ENCODE measurements at places on chromosomes 1 and 21. TPM values are rescaled to one million over a fixed set of nuclear protein-coding genes. Genes with fewer than 3 reads are reported as not detected.

DNA sequence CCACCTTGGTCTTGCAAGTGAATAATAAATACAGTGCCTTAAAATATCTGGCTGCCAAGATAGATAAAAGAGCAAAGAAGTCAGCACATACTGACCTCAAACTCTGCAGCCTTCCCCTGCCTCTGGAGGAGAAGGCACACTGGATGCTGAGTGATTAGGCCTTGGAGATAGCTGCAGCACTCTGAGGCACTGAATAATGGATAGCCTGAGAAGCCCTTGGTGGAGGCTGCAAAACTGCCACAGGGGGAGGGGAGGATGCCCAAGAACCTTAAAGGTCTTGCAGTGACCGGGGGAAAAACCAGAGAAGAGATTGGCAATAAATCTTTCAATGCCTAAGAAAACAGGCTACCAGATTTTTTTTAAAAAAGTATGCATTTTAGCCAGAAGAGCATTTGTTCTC, 167.4 kb upstream of the PRMT6 start:
- H3K36me3 ChIP-seq, result no peaks in the 10 kb centered on the region
- no peak overlapping the region for H3K4me3 ChIP-seq
- DNase-seq, result no peak
- no peaks in the 10 kb centered on the region for H3K27me3 ChIP-seq
- no peaks in the 10 kb centered on the region for H3K4me1 ChIP-seq
- H3K27ac ChIP-seq, result no peak overlapping the region

DNA sequence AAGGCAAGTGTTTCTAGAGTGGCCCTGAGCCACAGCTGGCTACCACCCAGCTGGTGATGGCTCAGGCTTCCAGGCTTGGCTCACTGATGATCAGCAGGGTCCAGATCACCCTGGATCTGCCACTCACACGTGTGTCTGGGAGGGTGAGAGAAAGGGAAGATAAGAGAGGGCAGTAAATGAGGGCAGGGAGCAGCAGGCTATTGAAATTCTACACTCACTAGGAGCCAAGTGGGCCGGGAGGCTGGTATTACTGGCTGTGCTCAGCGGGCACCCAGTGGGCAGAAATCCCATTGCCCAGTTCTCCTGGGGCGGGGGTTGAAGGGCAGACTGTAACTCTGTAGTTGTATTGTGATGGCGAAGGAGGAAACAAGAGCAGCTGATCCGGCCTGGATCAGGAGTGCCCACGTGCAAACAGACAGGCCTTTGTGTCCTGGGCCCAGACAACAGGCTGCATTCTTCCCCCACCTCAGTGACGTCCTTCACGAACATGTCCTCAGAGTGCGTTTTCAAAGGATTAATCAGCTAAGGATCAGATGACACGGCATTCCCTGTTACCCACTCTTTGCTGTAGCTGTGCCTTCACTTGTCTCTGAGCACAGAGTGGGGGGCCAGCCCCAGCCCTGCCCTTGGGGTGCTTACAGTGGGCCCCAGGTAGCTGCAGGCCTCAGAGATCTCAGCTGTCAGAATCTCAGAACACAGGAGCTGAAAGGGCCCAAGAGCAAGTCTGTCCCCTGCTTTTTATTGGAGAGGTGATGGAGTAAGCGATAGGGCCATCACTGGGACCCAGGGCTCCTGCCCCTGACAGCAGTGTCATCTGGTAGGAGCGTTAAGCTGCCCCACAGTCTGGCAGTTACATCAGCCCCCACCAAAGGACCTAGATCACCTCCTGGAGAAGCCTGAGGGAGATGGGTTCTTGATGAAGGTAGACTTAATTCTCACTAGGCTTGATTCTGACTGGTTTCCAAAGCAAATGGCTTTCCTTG, 60.5 kb downstream of the ATP1A1 start:
- no peaks in the 10 kb centered on the region for H3K36me3 ChIP-seq
- H3K27me3 ChIP-seq, result peaks cover 5% of the 10 kb centered on the region
- no peak overlapping the region for H3K4me3 ChIP-seq
- DNase-seq, result no peak
- H3K4me1 ChIP-seq, result no peaks in the 10 kb centered on the region

DNA sequence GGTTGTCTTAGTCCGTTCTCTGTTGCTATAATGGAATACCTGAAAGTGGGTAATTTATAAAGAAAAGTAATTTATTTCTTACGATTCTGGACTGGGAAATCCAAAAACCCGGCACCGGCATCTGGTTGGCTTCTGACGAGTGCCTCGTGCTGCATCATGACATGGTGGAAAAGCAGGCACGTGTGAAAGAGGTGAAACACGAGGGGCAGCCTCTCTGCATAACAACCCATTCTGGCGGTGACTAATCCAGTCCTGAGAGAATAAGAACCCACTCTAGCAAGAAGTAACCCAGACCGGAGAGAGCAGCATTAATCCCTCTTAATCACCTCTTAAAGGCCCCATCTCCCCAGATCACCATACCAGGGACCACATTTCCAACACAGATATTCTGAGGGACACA, 2.7 kb upstream of the EDEM3 start:
- peaks cover 29% of the 10 kb centered on the region for H3K4me1 ChIP-seq
- H3K36me3 ChIP-seq, result peaks cover 5% of the 10 kb centered on the region
- no peak for DNase-seq
- H3K27me3 ChIP-seq, result peaks cover 11% of the 10 kb centered on the region
- H3K4me3 ChIP-seq, result no peak overlapping the region
- H3K27ac ChIP-seq, result no peak overlapping the region

GRCh38 chr1:147853391-147853790, 49.2 kb upstream of the GJA8 start:
- no peak overlapping the region for H3K27ac ChIP-seq
- no peak for DNase-seq
- peaks cover 22% of the 10 kb centered on the region for H3K27me3 ChIP-seq
- H3K4me3 ChIP-seq, result no peak overlapping the region
- H3K4me1 ChIP-seq, result no peaks in the 10 kb centered on the region

- H3K27ac ChIP-seq, result no peak overlapping the region
- no peaks in the 10 kb centered on the region for H3K4me1 ChIP-seq
- peaks cover 3% of the 10 kb centered on the region for H3K36me3 ChIP-seq
- DNase-seq, result no peak
- H3K27me3 ChIP-seq, result peaks cover 8% of the 10 kb centered on the region
- no peak overlapping the region for H3K4me3 ChIP-seq
Observed at GRCh38 chr21:38847556-38847955, 41.8 kb downstream of the ETS2 start.

- no peaks in the 10 kb centered on the region for H3K36me3 ChIP-seq
- DNase-seq, result no peak
- H3K4me3 ChIP-seq, result no peak overlapping the region
- no peaks in the 10 kb centered on the region for H3K4me1 ChIP-seq
- no peaks in the 10 kb centered on the region for H3K27me3 ChIP-seq
Observed at GRCh38 chr1:93427656-93428055, 20.3 kb upstream of the FNBP1L start.

DNA sequence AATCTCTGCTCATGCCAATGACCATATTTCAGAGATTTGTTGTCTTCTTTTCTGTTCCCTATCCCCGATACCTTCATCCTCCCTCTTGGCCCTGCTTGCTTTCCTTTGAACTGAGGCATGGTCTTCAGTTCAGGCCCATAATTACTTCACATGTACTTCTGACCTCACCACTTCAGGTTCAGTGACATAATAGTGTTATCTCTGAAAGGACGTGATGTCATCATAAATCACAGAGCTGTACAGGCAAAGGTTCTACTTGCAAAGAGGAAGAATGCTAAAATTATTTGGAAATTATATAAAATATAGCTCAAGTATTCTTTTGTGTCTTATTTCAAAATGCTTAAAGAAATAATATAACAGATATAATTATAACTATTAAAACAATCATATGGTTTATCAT, 230.3 kb upstream of the ESRRG start:
- no peak overlapping the region for H3K4me3 ChIP-seq
- no peaks in the 10 kb centered on the region for H3K36me3 ChIP-seq
- H3K4me1 ChIP-seq, result no peaks in the 10 kb centered on the region
- DNase-seq, result no peak

Gene CLCNKB
- total RNA-seq, result not detected

Gene TMEM183A
- total RNA-seq, result 80.7 TPM

Gene WNT2B
- 0.53 TPM for total RNA-seq

Gene MATN1
- 1.0 TPM for total RNA-seq

Gene MIXL1
- not detected for total RNA-seq

Measured in activated T-cell treated with anti-CD3 and anti-CD28 coated beads, Interleukin-2, amount 50 U/mL, for 72 hours (primary cell).